Placental pericyte (primary cell): ENCODE measurements at places on chromosomes 7 and 10. TPM values are rescaled to one million over a fixed set of nuclear protein-coding genes. Genes with fewer than 3 reads are reported as not detected.

Gene SOSTDC1
- total RNA-seq, result not detected in 2 replicates

Gene MMD2
- total RNA-seq, result not detected in 2 replicates

Gene CLDN4
- total RNA-seq, result 0.22 TPM in 1 of 2 replicates, not detected in the other

Gene SLC16A9
- total RNA-seq, result under 0.01 TPM in 1 of 2 replicates, not detected in the other

Gene PDIA4
- 338 and 1,228 TPM in 2 replicates for total RNA-seq

Gene HOXA9
- total RNA-seq, result 14.2 and 23.2 TPM in 2 replicates

Gene IDI2
- total RNA-seq, result not detected in 2 replicates

Gene CALHM1
- not detected in 2 replicates for total RNA-seq

Gene NKX1-2
- total RNA-seq, result not detected in 2 replicates

Gene PDE1C
- 0.22 and 2.0 TPM in 2 replicates for total RNA-seq

Gene CTAGE4
- 0.86 and 0.88 TPM in 2 replicates for total RNA-seq

Gene NAT16
- not detected in 2 replicates for total RNA-seq

Gene NEUROG3
- total RNA-seq, result not detected in 2 replicates

Gene TUBB8
- not detected in 2 replicates for total RNA-seq

Gene MCM10
- 0.44 and 21.8 TPM in 2 replicates for total RNA-seq
